ENCODE measurements at places on chromosomes 4 and X.

DNA sequence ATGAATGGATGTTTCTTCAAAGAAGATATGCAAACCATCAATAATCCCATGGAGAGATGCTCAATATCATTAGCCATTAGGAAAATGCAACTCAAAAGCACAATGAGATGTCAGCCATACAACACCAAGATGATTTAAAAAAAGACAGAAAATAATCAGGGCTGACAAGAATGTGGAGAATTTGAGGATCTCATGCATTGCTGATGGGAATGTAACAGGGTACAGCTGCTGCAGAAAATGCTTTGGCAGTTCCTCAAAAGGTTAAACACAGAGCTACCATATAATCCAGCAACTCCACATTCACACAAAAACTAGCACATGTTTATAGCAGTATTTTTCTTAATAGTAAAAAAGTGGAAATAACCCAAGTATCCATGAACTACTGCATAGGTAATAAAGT is 110.5 kb upstream of the ZNF518B start:
- no peak for DNase-seq

DNA sequence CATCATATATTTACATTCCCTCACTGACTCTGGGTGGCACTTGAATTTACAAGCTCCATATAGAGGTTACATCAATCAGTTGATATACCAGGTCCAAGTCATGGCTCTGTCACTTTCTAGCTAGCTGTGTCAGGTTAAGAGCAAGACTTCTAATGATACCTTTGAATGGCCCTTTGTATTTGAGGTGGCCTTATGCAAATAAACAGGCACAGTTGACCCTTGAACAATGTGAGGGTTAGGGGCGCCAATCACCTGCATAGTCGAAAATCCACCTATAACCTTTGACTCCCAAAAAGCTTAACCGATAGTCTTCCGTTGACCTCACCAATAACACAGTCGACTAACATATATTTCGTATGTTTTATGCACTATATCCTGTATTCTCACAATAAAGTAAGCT is 1.3 kb upstream of the PTTG2 start:
- no peak for DNase-seq

GRCh38 chr4:124133753-124134152 is 578.8 kb downstream of the ANKRD50 start:
- no peak for DNase-seq

- DNase-seq: no peak
These were observed 413.4 kb downstream of the PACRGL start for GRCh38 chr4:21113496-21114223.

GRCh38 chr4:32689518-32689917 is 1969.3 kb downstream of the PCDH7 start:
- no peak for DNase-seq
